ENCODE measurements at places on chromosomes 12 and 14.

DNA sequence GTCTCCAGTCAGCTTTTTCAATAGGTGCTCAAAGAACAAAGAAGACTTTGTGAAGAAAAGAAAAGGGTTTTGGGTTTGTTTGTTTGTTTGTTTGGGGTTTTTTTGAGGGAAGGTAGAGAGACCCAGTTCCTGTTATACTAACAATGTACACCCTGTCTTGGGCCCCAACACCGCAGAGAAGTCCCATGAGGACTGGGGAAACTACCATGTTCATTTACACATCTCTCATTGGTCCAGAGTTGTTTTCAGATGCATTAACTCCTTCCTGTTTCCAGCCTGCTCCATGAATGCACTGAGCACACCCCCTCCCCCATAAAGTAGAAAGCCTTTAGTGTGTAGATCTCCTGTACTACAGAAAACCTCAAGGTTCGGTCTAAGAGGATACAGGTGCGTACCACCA, 51.1 kb upstream of the SLC8A3 start:
- DNase-seq, result no peak

DNA sequence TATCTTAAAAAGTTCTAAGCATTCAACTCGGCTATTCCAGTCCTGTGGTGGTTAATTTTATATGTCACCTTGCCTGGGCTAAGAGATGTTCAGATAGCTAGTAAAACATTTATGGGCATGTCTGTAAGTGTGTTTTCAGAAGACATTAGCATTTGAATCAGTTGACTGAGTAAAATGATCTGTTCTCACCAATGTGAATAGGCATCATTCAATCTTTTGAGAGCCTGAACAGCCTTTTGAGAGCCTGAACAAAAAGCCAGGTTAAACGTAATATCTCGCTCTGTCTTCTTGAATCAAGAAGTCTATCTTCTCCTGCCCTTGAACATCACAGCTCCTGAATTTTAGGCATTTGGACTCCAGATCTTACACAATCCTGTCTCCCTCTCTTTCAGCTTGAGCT, 1266.1 kb downstream of the LRFN5 start:
- no peak for DNase-seq

GRCh38 chr12:64571411-64571810, 38.9 kb upstream of the RASSF3 start:
- DNase-seq, result no peak

DNA sequence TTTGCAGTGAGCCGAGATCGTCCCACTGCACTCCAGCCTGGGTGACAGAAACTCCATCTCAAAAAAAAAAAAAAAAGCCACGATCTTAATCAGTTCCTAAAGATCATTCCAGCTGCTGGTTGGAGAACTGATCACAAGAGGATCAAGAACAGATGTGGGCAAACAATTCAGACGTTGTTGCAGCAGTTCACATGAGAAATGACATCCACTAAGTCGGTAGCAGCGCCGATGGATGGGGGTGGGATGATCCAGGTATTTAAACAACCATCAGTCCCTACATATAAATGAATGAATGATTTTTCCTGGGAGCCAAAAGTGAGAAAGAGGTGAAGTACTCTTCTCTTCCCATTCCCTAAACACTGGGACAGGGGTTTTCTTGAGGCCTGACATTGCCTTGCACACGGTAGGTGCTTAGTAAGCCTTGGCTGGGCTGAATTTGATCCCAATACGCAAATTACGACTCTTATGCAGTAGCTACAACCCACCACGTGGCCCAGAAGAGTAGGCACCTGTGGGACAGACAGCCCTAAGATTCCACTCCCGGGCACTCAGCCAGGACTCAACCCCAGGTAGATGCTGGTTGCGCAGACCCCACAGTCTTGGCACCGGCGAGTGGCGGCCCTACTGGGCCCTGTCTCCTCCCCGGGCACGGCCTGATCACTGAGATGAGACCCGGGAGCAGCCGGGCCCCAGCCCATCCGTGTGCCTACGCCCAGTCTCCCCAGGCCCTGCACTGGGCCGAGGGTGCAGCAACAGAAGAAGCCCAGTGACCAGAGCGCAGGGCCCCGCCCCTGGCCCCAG, 565 bp downstream of the SPRYD3 start:
- DNase-seq, result peak; percentile 43

- DNase-seq, result no peak
Observed at GRCh38 chr12:115163710-115164109, 479.7 kb upstream of the TBX3 start.

GRCh38 chr12:98179151-98179550, 336.2 kb upstream of the TMPO start:
- no peak for DNase-seq

- no peak for DNase-seq
Observed at GRCh38 chr14:84209031-84209430, 1320.9 kb upstream of the FLRT2 start.

- DNase-seq, result peak; percentile 32
Observed at GRCh38 chr14:81625343-81625742, 91.7 kb upstream of the SEL1L start.

GRCh38 chr12:89846473-89847055, 137.9 kb upstream of the ATP2B1 start:
- DNase-seq, result no peak

DNA sequence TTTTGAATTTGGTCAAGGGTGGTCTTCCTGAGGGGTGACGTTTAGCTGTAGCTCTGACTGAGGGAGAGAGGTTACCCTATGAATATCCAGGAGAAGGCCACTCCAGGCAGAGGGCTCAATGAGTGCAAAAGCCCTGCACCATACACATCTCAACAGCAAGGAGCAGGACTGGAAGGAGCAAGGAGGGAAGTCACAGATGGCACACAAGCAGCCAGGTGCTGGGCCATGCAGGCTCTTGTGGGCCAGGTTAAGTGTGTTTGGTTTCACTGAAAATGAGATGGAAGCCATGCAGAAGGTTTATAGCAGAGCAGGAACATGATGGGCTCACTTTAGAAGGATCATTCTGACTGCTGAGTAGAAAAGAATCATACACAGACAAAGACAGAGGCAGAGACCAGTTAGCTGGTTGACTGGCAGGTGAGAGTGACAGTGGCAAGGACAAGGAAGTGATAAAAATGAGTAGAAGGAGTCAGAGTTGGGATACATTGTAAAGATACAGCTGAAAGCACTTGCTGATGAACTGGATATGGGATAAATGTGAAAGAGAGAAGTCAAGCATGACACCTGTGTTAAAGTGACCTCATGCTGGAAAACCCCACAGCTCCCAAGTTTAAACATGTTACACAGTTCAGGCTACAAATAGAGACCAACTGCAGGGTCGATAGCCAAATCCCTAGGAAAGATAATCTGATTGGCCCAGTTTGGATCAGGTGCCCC, 81.2 kb downstream of the PRKD1 start:
- DNase-seq, result peak; percentile 43

DNA sequence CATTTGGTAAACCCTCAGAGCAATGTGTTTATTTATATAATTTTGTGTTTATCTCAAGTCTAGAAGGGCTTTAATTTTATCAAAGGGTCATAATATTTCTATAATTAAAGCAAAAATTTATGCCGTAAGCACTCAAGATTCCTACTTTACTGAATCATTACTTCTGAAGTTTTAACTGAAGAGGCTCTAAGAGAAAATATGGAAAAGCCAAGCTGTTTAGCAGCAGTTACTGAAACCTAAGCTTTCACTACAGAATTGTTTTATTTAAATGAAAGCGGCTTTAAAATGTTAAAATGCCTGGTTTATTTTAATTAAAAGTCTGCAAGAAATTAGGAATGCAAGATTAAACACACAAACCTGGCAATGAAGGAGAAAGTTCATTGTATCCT, 73.9 kb upstream of the BBS10 start:
- DNase-seq, result no peak

DNA sequence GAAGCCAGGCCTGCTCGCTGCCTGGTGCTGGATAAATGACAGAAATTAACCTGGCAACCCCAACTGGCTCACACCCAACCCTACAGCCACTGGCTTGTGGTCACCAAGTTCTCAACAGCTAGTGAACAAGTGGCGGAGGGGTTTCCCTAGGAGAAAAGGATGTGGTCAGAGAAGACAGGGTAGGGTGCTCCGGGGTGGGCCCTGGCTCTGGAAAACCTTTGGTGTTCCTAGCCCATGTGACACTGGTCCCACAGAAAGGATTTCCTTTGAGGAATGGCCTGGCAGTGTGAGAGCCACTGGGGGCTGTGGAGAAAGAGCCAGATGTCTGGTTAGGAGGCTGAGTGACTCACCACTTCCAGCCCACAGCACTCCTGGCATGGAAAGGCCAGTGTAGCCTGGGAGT, 8.7 kb downstream of the SYNE3 start:
- DNase-seq, result peak; percentile 75

GRCh38 chr12:108686780-108687179, 44.5 kb downstream of the CORO1C start:
- DNase-seq, result no peak

DNA sequence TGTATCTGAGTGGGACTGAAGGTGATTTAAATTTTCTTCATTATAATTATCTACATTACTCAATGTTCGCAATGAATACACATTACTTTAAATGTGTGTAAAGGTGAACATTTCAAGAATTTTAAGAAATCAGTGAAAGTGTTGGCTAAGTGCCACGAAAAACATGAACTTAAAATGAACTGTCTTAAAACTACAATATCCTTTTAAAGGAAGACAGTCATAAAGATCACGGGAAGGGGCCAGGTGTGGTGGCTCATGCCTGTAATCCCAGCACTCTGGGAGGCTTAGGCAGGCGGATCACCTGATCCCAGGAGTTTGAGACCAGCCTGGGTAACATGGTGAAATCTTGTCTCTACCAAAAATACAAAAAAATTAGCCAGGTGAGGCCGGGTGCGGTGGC, 11.2 kb downstream of the MOK start:
- DNase-seq, result no peak

Measured in epithelial cell of esophagus (primary cell).